Esophagus mucosa (tissue), 1 donor: ENCODE measurements at places on chromosomes 2 and 18. TPM values are rescaled to one million over a fixed set of nuclear protein-coding genes. Genes with fewer than 3 reads are reported as not detected.
A peak's percentile ranks its signal among the peaks of the same experiment; 100 is the strongest.

Gene CNTNAP5
- not detected for total RNA-seq

DNA sequence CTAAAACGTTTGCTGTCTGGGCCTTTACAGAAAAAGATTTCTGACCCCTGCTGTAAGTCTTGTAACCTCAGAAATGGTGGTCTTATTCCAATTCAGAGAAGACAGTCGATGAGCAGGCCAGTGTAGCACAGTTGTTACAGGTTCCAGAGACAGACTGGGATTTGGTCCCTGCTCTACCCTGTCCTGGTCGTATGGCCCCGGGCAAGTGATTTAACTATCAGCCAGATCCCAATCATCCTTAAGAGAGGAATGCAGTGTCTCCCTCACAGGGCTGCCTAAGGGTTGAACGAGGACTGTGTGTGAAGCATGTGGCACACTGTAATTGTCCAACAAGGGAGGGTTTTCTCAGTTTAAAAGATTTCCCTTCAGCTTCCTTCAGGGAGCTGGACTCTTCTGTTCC lies 47.2 kb downstream of the HK2 start:
- ATAC-seq: no peak

Gene SLC23A3
- 0.64 TPM for total RNA-seq

GRCh38 chr2:31256611-31257382 lies 22.8 kb downstream of the EHD3 start:
- ATAC-seq: no peak

Gene FKBP1B
- total RNA-seq: 6.2 TPM

DNA sequence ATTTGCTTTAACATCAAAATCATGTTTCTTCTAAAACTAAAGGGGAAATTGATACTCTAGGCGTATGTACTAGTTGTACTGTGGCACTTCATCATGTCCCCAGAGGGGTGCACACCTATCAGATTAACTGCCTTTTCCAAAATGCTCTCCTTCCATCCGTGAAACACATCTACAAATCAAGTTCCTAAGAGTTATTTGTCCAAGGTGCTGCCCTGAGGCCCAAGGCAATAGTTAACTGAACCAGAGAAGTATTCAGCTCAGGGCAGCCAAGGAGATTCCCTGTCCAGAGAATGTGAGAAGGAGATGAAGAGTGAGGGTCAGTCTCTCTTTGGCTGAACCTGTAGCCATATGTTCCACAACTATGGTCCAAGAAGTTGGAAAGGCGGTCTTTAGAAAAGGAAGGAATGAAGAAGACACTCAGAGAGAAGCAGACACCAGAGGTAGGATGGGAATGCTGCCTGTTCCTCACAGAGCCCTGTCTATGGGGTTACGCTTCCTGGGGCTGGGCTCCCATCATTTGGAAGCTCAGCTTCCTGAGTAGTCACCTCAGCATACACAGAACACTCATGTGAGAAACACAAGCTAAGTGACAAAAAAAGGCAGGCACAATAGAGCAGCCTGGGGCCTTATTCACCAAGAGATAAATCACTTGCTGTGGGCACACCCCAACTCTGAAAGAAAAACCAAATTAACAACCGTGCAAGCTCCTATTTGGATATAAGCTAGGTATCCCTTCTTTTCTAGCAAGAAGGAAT lies 55.6 kb downstream of the ANKRD44 start:
- ATAC-seq: peak; percentile 22

GRCh38 chr2:144248350-144249034 lies 271.4 kb downstream of the ZEB2 start:
- no peak for ATAC-seq

DNA sequence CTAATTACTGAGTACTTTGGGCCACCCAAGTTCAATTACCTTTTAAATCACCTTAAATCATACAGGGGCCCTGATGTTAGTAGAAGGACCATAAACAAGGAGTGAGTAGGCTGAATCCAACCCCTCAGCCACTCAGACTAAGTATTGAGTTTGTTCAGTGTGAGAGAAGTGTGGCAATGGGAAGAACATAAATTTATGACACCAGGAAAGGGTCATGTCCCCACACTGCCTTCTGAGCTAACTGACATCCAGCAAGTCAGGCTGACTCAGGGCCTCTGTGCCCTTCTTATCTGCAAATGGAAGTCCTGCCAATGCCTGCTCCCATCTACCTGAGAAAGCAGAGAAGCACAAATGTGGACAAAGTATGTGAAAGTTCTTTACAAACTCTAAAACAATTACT lies 12.9 kb downstream of the PLEKHM3 start:
- no peak for ATAC-seq

- no peak for ATAC-seq
Observed at GRCh38 chr18:41024792-41025191, 930.2 kb upstream of the PIK3C3 start.

- peak; percentile 27 for ATAC-seq
Observed at GRCh38 chr18:48842259-48843061, 108.3 kb downstream of the SMAD7 start.

Gene HRH4
- total RNA-seq: 0.28 TPM

DNA sequence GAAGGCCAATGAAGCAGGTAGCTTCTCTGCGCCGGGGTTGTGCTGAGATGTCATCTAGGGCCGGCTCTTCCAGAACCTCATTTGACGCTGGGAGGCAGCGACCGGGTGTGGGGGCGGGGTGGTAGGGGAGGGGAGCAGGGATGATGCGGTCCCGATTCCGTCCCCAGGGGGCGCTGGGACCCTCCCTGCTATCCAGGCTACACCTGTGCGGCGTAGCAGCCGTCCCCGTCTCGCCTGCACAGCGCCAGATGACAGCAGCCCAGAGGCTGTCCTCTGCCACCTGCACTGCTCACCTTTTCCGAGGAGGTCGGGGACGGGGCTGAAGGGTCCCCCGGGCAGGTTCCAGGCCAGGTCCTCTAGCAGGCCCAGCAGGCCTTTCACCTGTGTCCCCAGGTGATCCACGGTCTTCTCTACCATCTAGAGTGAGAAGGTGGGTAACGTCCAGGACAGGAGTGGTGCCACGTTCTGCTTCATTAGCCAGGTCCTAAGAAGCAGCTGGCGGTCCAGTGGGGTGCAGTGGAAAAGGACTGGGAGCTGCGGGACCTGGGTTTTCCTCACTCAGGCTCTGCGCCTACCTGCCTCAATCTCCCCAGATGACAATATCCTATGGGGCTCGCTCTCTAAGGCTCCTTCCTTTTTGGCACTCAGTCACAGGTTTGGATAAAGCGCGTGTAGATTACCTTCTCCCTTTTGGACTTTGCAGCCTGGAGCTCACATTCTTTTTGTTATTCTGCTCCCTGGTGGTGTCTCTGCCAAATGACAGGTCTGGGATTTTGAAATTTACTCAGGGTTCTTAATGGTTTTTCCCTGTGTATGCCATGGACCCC lies 56.0 kb upstream of the RAB6C start:
- ATAC-seq: peak; percentile 68

GRCh38 chr2:231189171-231189530 lies 9.3 kb upstream of the ARMC9 start:
- no peak for ATAC-seq

DNA sequence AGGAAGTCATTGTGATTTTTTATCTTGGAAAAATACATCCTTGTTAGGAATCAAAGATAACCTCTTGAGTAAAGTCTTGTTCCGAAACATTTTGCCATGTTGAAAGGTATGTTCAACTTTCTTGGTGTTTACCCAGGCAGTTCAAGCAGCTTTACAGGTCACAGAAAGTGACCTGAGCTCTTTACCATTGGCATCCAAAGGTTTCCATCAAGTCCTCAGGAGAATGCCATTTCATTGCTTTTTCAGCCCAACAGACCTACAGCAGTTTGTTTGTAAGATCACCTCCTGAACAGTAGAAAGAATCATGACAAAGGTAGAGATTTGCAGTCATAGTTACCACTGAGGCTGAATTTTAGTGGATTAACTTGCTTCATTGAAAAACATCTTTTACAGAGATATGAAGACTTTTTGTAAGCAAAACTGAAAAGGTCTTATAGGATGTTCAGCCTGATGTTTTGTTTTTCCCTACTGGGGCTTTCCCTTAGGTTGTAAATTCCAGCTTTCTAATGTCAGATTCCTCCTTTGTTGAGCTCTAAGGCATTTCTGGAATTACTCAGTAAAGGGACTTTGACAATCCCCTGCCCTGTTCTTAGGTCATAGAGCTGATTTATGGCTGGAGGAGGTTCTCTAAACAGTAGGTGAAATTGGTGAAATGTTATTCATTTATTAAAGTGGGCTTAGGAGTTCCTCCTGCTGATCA lies 236.8 kb upstream of the RBMS1 start:
- no peak for ATAC-seq
